ENCODE measurements at places on chromosomes 2 and 18.
A peak's percentile ranks its signal among the peaks of the same experiment; 100 is the strongest.

- DNase-seq, result no peak
These were observed 35.5 kb downstream of the ZNF532 start for GRCh38 chr18:58900015-58900649.

GRCh38 chr18:37393945-37394609, 171.5 kb downstream of the CELF4 start:
- DNase-seq, result peak; percentile 25

DNA sequence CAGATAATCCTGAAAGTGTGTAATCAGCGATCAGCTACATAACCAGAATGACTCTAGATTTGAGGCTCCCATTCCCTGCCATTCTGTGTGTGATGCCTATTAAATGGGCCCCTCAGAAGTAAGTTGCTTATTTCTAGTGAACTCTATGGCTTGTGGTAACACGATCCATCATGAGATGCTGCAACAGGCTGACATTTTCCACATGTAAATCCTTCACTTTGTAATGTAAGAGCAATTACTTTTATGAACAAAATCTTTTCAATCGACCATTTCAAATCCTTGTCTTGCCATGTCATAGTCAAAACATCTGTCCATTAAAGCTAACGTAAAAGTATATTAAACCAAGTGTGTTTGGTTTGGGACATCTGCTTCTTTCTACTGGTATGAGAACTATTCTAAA, 175.9 kb upstream of the ETAA1 start:
- DNase-seq, result no peak

DNA sequence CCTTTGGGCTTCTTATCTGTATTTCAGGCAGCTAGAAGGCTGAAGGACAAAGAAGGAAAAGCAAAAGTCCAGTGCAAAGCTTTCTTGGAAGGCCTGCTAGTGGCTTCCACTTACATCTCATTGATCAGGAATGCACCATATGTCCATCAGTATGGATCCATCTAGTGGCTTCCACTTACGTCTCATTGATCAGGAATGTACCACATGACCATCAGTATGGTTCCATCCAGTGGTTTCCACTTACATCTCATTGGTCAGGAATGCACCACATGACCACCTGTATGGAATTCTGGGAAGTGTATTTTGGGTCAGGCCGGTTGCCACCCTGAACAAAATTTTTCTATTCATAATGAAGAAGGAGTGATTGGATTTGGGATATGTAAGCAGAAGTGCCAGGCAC, 70.6 kb downstream of the LYPD6 start:
- no peak for DNase-seq

DNA sequence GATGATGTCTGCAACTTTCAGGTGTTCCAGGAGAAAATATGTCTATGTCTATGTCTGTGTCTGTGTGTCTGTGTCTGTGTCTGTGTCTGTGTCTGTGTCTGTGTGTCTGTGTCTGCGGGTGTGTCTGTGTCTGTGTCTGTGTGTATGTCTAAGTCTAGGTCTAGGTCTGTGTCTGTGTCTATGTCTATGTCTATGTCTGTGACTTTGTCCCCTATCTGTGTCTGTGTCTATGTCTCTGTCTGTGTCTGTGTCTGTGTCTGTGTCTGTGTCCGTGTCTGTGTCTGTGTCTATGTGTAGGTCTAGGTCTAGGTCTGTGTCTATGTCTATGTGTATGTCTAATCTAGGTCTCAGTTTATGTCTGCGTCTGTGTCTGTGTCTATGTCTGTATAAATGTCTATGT, 10.5 kb downstream of the IL1R2 start:
- DNase-seq, result no peak

DNA sequence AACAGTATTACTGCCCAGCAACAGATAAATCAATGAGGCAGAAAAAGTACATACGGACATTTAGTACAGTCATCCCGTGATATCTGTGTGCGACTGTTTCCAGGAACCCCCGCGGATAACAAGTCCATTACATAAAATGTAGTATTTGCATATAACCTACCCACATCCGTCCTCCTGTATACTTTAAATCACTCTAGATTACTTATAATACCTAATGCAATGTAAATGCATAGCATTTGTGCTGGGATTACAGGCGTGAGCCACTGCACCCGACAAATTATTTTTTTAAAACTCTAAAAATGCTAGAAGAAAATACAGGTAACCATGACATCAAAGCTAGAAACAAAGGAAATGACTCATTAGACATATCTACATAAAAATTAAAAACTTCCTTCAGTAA, 91.6 kb downstream of the FAM161A start:
- DNase-seq, result no peak

DNA sequence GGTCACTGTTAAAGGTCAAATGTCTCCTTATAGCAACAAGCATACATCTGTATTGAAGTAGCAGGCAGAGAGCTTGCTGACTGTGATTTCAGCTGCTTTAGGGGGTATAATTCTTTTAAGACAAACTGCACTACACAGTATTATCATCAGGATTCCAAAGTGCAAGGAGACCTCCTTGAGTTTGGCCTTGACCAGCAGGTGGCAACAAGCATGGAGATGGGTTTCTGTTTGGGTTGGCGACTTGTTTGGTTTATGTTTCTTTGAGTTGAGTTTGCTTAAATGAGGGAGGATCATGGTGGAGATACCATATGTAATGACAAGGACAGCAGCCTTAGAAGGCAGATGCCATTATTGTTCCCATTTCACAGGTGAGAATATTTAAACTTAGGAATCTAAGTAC, 681.0 kb upstream of the ID2 start:
- no peak for DNase-seq

DNA sequence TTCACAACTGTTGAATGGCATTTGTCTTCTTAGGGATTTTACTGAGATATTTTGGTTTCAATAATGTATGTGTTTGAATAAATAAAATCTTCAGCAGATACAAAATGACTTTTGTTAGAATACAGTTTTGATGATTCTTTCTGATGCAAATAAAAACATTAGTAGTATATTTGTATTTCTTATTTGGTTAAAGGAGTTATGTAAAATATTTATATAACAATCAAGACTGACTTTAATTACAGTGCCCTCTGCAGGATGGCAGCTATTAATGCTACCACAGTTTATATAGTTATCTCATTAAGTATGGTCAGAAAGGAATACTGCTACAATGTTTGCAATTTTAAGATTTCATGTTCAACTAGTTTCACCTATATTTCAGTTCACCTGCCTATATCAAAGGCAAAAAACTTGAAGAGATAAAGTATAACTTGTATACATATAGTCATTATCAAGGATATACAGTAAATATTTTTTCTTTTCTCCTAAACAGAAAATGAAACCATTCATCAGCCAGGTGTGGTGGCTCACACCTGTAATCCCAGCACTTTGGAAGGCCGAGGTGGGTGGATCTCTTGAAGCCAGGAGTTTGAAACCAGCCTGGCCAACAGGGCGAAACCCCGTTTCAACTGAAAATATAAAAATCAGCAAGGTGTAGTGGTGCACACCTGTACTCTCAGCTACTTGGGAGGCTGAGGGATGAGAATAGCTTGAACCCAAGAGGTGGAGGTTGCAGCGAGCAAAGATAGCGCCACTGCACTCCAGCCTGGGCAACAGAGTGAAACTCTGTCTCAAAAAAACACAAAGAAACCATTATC, 19.8 kb downstream of the ARL5A start:
- DNase-seq, result no peak

DNA sequence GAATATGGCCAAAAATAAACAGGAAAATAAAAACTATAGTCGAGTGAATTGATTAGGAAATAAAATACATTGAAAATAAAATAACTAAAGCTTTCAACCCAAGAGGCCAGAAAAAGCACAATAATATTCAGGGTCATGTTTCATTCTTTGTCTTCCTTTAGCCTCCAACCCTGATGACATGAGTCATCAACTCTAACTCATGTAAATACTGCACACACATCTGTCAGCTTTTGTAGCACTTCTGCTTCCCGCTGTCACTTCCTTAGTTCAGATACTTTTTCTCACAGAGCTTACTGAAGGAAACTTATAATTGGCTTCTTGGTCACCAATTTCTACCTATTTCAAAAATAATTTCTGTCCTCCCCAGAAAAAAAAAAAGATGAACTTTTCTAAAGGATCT, 112.8 kb downstream of the UPP2 start:
- no peak for DNase-seq

GRCh38 chr2:45852450-45853150, 201.1 kb downstream of the PRKCE start:
- no peak for DNase-seq

DNA sequence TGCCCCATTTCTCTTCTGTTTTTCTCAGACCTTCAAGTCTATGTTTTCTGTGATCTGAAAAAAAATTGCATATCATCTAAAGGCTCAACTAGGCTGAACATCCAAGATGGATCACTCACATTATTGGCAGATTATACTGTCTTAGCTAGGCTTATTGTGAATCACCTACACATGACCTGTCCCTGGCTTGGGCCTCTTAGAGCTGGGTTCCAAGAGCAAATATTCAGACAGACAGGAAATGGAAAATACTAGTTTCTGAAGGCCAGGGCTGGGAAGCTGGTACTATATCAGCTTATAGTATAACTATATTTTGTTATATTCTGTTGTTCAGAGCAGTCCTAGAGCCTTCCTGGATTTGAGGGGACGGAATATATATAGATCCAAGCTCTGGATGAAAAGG, 90.3 kb downstream of the PIK3C3 start:
- no peak for DNase-seq
